COR-L47 (cell line): ENCODE measurements at places on chromosomes 16 and 17.
A peak's percentile ranks its signal among the peaks of the same experiment; 100 is the strongest.

DNA sequence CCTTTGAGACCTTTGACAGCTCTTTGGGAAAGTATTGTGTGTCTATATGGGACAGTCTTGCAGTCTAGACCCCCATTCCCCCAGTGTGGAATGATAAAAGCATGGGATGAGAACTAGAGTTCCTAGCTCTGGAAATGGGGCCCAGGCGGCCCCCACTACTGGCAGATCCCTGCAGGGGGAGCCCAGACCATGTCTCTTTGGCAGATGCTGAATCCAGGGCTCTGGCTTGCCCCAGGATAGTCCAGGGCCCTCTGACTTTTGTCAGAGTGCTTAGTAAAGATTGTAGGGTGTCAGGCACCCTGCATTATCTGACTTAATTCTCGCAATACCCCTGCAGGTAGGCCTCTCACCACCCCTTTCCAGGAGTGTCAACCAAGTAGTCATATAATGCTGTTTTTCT is 8.3 kb downstream of the ALKBH5 start:
- DNase-seq, result no peak

DNA sequence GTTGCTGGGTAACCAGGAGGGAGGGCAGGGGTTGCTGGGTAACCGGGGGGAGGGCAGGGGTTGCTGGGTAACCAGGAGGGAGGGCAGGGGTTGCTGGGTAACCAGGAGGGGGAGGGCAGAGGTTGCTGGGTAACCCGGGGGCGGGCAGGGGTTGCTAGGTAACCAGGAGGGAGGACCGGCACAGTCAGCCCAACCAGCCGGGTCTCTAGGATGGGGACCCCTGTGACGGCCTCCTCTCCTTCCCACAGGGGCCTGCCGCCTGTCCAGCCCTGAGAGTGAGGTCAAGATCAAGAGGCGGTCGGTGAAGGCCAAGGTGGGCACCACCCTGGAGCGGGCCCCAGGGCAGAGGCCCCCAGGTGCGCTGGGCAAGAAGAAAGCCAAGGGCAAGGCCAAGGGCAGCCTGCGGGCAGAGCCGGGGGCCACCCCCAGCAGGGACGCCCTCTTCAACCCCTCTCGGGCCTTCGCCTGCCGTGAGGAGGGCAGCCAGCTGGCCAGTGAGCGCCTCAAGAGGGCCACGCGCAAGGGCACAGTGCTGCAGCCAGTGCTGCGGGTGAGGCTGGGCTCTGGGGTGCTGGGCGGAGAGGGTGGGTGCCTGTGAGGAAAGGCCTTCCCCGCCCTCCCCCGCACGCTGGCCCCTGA is 54.6 kb downstream of the ACTG1 start:
- no peak for DNase-seq

DNA sequence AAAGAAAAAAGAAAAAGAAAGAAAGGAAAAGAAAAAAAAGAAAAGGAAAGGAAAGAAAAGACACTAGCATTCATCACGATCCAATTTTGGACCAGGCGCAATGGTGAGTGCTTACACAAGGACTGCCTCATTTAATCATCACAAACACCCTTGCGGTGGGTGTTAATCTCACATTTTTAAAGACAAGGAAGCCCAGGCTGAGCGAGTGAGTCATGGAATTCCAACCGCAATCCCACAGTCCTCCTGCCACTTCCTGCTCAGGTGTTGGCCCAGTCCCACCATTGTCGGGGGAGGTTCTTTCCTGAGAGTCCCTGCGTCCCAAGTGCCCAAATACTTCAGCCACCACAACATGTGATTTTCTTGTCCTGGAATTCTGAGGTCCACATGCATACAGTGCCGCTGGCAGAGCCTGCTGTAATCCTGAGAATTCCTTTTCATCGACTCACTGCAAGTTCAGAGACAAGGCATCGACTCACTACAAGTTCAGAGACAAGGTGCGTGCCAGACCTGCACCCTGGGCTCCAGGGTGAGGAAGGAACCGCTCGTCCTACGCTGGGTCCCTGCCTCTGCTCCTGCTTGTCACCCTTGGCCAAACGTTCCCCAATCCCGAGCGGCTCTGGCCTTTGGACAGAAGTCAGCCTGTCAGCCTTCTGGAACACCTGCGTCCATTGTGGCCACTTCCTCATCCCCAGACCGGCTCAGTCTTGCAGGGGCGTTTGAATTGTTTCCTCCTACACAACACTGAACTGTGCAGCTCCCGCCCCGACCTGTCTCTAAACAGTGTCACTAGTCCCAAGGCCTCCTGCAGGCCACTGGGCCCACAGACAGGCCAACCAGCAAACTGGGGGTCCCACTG is 5.8 kb downstream of the ZG16B start:
- DNase-seq, result no peak

GRCh38 chr16:16828913-16829398 is 450.0 kb downstream of the NPIPA7 start:
- DNase-seq, result no peak

DNA sequence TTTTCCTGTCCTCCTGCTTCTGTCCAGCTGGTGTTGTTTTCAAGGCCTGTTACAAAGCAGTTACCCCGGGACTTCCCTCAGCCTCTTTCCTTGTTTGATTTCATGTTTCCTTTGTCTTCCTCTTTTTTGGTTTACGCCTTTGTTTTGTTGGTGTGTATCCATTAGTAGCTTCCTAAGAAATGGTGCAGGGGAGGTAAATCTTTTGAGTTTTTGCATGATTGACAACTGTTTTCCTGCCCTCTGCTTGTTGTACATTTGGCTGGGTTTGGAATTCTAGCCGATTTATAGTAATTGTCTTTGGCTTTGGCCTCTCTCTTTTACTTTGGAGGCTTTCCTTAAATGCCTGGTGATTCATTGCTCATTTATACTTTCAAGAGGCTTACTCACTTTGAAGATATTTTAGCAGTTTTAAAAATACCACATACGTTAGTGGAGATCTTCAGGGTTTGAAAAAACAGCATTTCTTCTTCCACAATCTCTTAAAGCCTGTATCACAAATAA is 32.8 kb downstream of the DNAH2 start:
- DNase-seq, result no peak

- peak; percentile 26 for DNase-seq
These were observed 20.5 kb downstream of the EFTUD2 start for GRCh38 chr17:44878627-44879221.

DNA sequence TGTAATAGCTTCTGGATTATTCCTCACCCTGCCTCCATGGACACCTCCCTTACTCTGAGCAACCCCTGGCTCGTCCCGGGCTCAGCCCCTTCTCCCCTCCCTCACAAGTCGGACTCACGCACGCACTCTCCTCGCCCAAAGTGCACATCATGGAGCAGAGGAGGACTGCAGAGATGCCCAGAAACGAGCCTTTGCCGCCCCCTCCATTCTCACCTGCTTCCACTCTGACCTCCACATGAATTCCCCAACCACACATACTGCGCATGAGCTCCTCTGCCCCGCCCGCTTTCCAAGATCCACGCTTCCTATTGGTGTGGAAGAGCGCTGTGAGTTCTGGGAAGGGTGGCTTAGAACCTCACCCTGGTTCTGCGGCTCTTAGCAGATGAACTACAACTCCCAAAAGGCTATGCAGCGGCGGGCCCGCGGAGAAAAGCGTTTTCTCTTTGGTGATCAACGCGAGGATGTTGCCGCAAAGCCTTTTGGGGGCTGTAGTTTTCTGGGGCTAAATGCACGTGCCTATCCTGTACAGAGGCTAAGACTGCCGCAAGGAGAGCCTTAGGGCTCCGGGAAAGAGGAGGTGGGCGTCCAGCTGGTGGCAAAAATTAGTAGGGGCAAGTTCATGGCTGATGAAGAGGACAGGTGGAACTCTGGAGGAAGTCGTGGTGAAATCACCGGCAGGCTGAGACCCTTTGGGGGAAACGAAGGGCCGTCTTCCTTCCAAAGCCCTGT is at the start of gene PHB1:
TSS of gene PHB1 (minus strand) at position 261 of the 729 bp plus-strand sequence. CDS start 1,618 bp downstream, outside the sequence.
- DNase-seq, result peak; percentile 95

DNA sequence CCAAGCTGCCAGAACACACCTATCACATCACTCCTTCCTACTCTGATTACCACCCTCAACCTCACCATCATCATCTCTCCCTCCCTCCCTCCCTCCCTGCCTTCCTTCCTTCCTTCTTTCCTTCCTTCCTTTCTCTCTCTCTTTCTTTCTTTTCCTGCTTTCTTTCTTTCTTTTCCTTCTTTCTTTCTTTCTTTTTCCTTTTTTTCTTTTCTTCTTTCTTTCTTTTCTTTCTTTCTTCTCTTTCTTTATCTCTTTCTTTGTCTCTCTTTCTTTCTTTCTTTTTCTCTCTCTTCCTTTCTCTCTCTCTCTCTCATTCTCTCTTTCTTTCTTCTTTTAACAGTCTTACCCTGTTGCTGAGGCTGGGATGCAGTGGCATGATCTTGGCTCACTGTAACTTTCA is 59.2 kb downstream of the CACNG3 start:
- no peak for DNase-seq

- DNase-seq, result no peak
These were observed 608 bp upstream of the PGS1 start for GRCh38 chr17:78377858-78378224.

DNA sequence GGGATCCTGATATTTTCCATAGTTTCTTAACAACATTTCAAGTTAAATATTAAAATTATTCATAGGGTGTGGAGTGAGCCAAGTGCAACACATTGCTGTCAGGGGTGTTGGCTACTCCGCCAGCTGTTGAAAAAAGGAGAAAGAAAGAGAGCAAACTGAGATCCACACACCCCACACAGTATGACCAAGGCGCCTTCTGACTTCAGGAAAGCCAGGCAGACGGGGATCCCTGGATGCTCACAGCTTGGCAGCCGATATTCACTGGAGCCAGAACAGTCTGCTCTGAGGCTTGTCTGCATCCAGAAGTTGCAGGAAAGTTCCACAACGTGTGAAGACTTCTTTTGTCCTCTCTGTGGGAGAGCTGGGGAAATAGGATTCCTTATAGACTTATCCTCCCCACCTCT is 9.3 kb downstream of the CHD9NB start:
- no peak for DNase-seq

DNA sequence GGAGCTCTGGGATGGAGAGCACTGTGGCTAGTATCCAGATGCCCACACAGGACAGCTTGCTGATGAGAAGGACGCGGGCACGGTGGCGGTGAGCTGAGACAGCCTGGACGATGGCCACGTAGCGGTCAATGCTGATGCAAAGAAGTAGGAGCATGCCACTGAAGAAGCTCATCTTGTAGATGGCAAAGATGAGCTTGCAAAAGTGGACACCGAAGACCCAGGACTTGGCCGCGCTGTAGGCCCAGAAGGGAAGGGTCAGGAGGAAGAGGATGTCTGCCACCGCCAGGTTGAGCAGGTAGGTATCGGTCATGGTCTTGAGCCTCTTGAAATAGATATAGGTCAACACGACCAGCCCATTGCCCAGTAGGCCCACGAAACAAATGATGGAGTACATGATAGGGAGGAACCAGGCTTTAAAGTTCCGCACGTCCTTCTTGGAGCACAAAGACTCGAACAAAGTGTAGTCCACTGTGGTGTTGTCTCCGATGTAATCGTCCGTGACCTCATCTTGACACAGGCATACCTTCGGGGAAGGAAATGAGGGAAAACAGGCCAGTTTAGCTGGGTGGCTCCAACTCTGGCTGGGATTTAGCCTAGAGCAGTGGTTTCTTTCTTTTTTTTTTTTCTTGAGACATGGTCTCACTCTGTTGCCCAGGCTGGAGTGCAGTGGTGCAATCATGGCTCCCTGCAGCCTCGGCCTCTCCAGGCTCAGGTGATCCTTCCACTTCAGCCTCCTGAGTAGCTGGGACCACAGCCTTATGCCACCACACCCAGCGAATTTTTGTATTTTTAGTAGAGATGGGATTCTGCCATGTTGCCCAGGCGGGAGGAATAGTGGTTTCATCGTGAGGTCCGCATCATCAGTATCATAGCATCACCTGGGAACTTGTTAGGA is 9.7 kb downstream of the CCR7 start:
- DNase-seq, result no peak

DNA sequence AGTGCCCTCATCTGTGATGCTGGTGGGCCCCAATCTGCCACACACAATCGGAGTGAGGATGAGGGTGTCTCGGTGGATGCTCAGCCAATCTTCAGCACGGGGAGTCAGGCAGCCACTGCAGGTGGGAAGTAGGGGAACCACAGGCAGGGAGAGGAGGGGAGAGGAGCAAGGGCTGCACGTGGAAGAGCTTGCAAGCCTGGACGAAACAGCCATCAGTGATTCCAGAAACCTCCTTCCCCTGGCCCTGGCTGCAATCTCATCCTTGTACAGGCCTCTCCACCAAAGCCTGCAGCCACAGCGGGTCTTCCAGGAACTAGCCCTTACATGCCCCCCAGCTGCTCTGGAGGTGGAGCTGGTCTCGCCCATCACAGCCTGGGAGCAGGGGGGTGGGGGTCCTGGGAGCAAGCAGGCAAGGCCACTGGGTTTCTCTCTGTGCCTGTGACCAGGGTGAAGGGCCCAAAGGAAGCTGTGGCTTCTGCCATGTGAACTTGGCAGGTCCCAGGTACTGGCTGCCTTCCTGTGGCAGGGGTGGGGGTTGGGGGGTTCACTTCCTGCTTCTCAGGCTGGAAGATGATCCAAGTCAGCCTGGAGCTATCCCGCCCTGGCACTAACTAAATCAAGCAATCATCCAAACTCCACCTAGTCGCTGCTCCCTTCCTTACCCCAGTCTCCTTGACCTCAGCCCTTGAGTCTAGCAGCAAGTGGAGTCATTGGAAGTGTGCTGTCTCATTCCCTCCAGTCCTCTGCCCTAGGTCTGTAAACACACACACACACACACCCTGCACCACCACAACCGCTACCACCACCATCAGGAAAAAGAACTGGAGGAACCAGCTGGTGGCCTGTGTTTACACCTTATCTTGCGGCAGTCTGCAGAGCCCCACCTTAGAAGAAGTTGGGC is 29.4 kb upstream of the MLKL start:
- no peak for DNase-seq

DNA sequence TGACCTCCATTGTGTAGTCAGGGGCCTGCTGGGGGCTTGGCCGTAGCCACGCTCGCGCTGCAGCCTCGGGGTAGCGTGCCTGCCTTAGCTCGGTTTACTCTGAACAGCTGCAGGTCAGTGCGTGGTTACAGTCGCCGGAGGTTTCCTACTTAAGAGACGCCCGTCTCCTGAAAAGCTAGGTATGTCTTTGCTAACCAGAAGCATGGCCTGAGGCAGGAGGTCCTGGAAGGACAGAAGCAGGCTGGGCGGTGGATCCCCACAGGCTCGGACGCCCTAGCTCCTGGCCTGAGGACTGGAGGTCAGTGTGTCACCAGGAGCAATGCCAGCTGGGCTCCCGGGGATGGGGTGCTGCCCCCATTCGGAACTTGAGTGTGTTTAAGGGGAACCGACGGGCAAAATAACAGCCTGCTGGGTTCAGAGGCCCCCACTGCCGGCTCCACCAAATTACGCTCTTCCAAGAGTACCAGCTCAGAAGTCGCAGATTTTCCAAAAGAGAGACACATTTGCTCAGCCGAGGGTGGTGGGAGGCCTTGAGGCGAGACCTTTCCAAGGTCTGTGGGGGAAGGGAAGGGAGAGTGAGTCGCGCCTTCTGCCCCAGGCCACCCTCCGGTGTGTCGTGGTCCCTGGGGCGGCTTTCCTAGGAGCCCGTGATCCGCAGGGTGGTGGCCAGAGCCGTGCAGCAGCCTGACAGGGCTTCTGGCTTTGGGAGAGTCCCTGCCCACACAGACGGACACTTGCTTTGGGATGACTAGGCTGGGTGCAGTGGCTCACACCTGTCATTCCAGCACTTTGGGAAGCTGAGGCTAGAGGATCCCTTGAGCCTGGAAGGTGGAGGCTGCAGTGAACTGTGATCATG is 3.9 kb upstream of the GNG13 start:
- no peak for DNase-seq
